ENCODE measurements at places on chromosomes 4 and X.
A peak's percentile ranks its signal among the peaks of the same experiment; 100 is the strongest.

- no peak for DNase-seq
Measured at GRCh38 chr4:143351774-143352451, 15.2 kb downstream of the GAB1 start.

DNA sequence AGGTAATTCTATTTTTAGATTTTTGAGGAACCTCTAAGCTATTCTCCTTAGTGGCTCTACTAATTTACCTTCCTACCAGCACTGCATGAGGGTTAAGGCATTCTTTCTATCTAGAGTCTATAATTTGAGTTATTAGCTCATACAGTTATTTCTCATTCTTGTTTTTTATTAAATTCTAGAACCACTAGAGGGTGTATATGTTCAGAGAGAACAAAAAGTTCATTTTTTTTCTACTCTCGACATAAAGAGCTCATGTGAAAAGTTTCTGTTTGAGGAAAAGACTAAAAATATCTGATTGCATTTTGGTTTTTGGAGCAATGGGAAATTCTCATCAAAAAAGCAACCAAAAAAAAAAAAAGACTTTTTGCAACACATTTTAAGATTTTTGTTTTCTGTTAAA is 57.0 kb upstream of the LRAT start:
- DNase-seq, result no peak

- DNase-seq, result no peak
Measured at GRCh38 chr4:88718098-88718497, 20.5 kb upstream of the NAP1L5 start.

GRCh38 chr4:7147661-7148310 is 44.6 kb upstream of the SORCS2 start:
- no peak for DNase-seq

GRCh38 chr4:138960175-138960710 is 55.3 kb upstream of the NOCT start:
- DNase-seq, result no peak

- peak; percentile 14 for DNase-seq
Measured at GRCh38 chr4:158496030-158496741, 25.5 kb upstream of the RXFP1 start.

DNA sequence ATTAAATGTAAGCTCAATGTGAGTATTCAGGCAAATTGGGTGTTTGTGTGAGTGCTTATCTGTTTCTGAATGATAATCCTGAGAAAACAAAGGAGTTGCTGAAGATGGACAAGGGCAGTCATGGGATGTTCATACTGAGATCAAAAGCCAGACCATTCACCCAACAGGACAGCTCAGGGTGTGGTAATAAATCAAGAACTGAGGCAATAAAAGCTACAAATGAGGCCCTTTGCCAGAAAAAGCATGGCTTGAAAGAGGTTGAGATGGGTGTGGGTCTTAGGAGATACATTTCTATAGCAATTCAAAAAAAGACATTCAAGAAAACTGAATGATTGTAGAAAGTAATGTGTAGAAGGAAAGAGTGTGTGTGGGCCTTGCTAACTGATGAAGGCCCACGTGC is 425.8 kb upstream of the BOD1L1 start:
- no peak for DNase-seq

- DNase-seq, result no peak
Measured at GRCh38 chrX:55119712-55120111, 30.9 kb downstream of the PAGE2 start.

DNA sequence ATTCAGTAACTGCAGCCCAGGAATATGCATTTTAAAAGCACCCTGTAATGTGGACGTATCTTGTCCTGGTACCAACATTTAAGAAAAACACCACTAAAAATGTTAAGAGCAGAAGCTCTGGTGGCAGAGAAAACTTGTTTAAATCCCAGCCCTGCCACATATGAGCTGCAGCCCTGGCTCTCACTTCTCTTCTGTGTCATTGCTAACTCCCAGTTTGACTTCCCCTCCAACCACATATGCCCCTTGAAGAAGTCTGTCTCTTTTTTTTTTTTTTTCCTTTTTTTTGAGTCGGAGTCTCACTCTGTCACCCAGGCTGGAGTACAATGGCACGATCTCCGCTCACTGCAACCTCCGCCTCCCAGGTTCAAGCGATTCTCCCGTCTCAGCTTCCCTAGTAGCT is 14.8 kb downstream of the LHFPL1 start:
- no peak for DNase-seq

DNA sequence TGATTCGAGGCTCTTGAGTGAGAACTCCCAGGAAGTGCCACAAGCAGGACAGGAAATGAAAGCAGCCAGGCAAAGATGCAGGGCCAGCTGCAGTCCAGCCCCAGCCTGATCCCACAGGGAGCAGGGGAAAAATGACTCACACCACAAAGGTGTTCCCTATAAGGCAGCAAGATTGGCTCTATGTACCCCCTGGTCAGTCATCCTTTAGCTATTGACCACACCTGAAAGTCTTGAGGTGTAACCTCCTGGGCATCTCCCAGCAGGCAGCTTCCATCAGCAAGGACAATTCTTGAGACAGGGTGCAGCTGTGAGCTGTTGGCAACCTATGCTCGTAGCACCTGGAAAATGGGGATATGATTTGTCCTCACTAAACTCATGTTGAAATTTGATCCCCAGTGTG is 27.9 kb upstream of the EXOC1L start:
- DNase-seq, result no peak

DNA sequence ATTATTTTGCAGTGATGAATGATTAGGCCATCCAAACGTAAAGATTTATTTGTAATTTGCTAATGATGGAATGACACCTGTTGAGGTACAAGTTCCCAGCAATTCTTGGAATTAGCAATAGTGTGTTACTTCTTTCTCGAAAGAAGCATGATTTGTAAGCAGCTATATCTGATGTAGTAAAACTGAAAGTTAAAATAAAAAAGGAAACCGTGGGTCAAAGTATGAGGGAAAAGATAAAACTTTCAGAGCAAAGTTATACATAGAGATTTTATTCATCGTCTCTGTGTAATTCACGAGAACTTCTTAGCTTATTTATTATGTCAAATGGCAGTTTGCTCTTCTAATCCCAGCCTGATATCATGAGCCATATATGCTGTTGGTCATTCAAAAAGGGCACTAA is 59.0 kb downstream of the NFKB1 start:
- no peak for DNase-seq

- no peak for DNase-seq
Measured at GRCh38 chrX:9619133-9619532, 146.5 kb downstream of the GPR143 start.

GRCh38 chr4:99390055-99390454 is 37.5 kb upstream of the ADH1C start:
- no peak for DNase-seq

DNA sequence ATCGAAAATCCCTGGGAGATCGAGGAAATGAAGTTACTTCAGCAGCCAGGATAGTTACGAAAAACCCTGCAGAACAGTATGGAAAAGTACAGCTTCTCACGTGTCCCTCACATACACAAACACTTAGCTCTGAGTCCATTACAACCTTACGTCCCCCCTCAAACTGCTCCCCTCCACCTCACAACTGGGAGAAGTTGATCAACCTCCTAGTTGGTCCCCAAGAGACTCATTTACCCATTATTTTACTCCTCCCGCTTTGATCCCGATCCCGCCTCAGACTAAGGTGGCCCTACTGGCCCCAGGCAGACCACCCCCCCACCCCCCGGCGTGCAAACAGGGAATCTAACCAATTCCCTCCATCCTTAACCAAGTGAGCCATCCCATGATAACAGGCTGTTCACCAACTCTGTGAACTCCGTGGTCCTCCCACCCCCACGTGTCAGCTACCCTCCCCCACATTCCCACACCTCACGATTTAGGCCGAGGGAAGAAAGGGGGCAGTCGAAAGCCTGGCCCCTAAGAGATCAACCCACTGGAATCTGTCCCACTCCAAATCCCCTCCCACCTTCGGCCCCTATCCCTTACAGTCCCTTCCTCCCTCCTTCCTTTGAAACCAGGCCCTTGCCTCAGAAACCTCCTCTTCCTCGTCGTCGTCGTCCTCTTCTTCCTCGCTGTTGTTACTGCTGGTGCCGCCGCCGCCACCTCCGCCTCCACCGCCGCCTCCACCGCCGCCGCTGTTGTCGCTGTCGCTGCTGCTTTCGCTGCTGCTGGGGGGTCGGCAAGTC is 755 bp downstream of the ANKRD17 start:
- no peak for DNase-seq

DNA sequence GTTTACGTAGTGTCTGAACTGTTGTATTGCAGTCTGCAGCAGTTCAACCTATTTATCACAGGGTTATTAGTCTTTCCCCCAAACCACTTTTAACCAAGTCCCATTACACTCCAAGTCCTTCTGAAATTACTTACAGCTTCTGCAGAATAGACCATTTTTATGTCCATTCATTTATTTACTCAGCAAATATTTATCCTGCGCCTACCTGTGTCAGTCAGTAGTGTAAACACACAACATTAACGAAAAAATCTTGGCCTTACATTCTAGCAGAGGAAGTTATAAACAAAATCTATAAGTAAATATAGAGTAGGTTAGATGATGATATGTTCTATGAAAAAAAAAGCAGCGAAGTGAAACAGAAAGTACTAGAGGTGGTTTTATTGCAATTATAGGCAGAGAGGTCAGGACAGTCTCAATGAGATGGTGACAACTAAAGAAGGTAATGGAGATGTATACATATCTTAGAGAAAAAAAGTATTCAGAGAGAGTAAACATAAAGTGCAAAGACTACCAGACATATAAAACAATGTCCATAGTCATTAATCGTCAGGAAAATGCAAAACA is 534.7 kb downstream of the KCNIP4 start:
- no peak for DNase-seq

DNA sequence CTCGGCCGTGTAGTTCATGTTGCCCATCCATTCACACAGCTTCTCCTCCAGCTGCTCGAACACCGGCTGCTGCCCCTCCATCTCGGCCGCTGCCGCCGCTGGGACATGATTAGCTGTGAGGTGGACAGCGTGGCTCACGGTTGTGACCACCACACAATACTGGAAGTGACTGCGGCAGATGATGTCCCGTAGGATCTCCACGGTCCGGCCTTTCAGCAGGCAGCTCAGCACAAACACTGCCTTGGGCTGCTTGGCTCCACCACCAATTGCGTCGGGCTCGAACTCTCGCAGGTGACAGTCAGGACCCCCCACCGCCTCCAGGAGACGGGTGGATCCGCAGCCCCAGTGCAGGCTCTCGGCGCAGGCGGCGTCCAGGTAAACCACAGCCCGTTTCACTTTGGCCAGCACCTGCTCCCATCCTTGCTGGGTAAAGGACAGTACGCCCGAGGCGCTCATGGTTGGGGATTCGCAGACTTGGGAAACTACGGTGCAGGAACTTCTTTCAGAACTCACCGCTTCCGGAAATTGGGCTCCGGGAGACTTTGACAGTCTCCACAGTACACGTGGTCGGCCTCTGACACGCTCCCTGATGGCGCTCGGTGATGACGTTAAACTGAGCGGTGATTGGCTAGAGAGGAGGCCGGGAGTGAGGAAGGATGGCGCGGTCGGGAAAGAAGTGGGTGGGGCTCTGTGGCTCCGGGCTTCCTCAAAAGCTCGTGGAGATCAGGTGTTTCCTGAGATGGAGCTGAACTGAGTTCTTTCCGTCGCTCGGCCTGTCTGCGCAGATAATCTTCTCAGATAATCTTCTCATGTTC is at the start of gene SCFD2:
SCFD2 (minus strand) TSS at position 576 of the 815 bp plus-strand sequence.
- DNase-seq, result peak; percentile 94

DNA sequence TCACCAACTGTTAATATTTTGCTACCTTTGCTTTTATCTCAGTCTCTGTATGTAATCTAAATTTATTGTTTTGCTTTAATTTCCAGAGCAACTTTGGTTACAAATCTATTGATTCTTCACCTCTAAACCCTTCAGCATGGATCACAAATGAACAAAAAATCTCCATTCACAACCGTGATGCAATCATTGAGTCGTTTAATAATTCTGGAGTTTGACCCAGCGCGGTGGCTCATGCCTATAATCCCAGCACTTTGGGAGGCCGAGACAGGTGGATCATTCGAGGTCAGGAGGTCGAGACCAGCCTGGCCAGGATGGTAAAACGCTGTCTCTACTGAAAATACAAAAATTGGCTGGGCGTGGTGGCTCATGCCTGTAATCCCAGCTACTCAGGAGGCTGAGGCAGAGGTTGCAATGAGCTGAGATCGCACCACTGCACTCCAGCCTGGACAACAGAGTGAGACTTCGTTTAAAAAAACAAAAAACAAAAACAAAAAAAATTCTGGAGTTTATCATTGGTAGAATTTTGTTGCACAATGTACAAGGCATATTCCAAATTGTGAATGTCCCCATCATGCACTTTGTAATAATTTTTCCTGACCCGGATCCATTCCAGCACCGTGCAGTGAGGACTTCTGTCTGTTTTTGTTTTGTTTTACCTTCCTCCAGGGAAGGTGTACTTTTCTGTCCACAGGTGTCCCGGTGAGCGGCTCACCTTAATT is 2.3 kb upstream of the IDUA start:
- DNase-seq, result no peak

- DNase-seq, result peak; percentile 12
Measured at GRCh38 chr4:140103676-140104075, 50.3 kb downstream of the MAML3 start.

- DNase-seq, result no peak
Measured at GRCh38 chr4:83285055-83285407, 433 bp upstream of the COQ2 start.
